Aorta (tissue), 5 donors: ENCODE measurements at places on chromosomes 3 and 15. TPM values are rescaled to one million over a fixed set of nuclear protein-coding genes. Genes with fewer than 3 reads are reported as not detected.

The CELF6 gene
- total RNA-seq = 1.9 TPM

The SMAD6 gene
- 92.0 TPM for total RNA-seq

The ADAMTS9 gene
- total RNA-seq = 161 TPM

The GHRL gene
- total RNA-seq = 1.6 TPM

The COLQ gene
- total RNA-seq = 10.7 TPM

The ABHD14A gene
- 4.7 TPM for total RNA-seq

The MYEF2 gene
- total RNA-seq = 73.0 TPM

The MAN2C1 gene
- 257 TPM for total RNA-seq

The TTC21A gene
- 3.6 TPM for total RNA-seq

The SLC7A14 gene
- not detected for total RNA-seq

The DOCK3 gene
- 0.72 TPM for total RNA-seq

The SLC28A2 gene
- not detected for total RNA-seq

The CHRFAM7A gene
- 13.2 TPM for total RNA-seq

The INSYN1 gene
- total RNA-seq = 12.7 TPM

The TMEM44 gene
- 12.1 TPM for total RNA-seq

The MRPL47 gene
- 19.7 TPM for total RNA-seq

The CASR gene
- total RNA-seq = not detected

The SH2D7 gene
- not detected for total RNA-seq

The TMEM266 gene
- total RNA-seq = not detected

The GPR87 gene
- not detected for total RNA-seq

The IMPG2 gene
- total RNA-seq = 0.39 TPM

The SLC28A1 gene
- total RNA-seq = 2.0 TPM

The CIP2A gene
- total RNA-seq = 4.5 TPM

The MED12L gene
- 2.3 TPM for total RNA-seq

The PCBP4 gene
- 63.7 TPM for total RNA-seq

The CYP11A1 gene
- 1.5 TPM for total RNA-seq
